ENCODE measurements at places on chromosomes 3 and 15. TPM values are rescaled to one million over a fixed set of nuclear protein-coding genes. Genes with fewer than 3 reads are reported as not detected.
A peak's percentile ranks its signal among the peaks of the same experiment; 100 is the strongest.

DNA sequence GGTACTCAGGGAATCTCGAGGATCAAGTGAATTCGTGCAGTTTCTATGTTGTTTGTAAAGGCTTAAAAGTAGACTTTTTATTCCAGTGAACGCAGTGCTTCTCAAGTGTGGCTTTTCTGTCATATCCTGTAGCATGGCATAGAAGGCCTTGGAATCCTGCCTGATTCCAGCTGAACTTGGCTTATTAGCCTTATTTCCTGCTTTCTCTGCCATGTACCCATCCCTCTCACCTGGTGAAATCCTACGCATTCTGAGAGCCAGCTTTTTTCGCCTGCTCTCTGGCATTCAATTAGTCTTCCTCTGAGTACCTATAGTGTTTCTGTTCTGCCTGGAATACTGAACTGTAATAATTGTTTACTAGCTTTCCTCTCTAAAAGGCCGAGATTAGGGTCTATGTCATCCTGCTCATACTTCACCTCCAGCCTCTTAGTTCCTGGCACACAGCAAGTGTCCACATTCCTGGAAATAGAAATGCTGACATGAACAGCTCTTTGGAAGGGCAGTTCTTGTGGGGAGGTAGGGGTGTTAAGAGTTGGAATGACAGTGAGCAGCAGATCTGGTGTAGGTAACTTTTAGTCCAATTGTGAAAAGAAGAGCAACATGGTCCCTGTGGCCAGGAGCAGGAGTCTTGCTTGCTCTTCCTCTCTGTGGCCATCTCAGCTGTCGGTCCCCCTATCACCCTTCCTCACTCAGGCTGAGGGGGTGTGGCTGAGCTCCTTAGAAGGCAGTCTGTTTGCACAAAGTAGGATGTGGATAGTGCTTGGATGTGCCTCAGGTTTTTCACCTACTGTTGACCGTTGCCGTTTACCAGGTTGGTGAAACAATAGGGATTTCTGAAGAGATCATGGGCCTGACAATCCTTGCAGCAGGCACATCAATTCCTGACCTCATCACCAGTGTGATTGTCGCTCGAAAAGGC, 30.4 kb downstream of the SLC24A1 start:
- DNase-seq = no peak

DNA sequence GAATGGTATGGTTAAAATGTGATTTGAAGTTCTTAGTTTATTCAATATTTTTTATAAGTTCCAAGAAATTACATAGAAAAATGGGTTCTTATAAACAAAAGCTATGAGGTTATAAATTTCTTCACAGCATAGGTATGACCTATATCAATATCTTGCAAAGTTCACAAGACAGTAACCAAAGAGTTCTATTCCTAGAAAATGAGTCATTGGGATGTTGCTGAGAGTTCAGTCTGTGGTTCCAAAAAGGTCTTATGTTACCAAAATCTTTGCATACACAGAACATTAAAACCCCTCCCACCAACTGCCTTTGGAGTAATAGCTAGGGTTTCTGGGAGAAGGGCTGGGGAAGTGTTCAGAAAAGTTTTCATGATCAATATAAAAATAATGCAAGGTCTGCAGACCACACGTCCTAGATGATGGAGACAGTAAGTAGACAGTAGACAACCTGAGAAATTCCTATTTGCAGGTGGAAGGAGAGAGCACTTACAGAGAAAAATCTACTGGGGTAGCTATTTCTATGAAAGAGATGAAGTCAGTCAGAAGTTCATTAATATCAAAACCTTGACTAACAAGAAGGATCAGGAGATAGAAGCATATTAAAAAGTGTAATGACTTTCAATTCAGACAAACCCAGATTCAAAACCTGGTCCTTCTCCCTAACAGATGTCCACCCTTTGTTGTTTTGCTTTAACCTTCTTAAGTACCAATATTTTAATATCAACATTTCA, 279.3 kb downstream of the KCNH8 start:
- DNase-seq = no peak

CA12 gene
- total RNA-seq = 9.5 TPM

DNA sequence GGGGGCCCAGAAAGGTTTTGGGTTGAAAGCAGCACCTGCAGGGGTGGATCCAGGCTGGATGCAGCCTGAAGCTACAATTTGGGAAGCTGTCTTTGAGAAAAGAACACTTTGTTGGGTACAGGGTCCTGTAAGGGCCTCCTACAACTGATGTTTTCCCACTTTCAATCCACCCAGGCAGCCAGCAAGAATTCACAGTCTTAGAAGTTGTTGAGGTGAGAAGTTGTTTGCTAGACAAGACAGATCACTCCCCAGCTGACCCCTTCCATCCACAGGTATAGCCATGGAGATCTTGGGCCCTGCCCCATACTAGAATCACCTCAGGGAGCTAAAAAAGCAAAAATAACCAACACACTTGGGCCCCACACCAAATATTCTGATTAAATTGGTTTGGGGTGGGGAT, 10.3 kb upstream of the SMAD6 start:
- no peak for DNase-seq

- DNase-seq = peak; percentile 60
These were observed 6.7 kb downstream of the PAQR5 start for GRCh38 chr15:69305204-69305931.

DNA sequence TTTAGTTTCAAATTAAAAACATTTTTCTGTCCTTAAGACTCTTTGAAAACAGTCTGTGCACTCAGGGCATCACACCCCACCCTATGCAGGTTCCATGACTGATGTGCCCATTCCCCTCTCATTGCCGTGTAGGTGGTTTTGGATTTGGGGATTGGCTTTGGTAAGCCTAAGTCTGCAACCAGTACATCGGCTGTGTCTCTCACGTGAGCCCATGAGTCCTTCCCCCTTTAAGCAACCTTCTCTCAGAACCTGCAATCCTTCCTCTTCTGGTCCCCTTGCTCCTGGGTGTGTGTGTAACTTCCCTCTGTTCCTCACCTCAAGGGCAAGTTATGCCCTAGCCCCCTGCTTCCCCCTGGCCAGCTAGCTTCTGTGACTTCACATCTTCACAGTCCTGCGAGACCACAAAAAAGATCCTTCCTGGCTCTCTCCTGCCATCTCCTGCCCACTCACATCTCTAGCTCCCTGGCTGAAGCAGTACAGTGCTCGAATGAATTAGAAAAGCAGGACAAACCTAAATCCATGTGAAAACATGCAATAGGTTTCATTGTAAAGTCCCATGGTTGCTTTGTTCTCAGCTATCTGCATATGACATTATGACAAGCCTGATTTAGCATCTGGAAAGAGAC, 126.7 kb downstream of the UACA start:
- DNase-seq = peak; percentile 39

Data from hepatocyte (in vitro differentiated cells).